ENCODE measurements at places on chromosomes 5 and 9.

DNA sequence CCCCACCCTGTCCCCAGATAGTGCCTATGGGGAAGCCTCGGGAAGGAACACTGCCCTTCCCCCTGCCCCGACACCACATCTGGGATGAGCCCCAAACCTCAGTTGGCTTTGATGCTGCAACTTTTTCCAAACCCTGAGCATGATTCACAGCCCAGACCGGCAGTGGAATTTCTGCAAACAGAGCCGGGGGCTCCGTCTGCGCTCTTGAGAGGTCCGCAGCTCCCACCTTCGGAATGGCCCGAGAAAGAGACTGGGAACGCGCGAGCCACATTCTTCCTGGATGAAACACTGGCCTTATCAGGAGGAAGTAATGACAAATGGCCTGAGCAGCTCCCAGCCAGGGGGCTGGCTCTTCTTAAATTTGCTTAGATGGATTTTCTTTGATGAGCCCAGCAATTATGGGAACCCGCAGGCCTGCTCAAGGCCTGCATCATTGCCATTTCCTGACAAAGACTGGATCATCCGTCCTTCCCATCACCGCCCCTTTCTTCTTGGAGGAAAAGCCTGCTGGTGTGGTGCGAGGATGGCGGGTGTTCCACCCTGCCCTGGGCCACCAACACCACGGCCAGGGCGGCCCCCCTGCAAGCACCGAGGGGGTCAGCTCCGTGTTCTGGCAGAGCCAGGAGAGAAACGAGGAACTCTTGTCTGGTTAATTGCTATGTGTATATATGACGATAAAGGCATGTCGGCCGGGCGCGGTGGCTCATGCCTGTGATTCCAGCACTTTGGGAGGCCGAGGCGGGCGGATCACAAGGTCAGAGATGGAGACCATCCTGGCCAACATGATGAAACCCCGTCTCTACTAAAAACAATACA, 38.8 kb upstream of the COL5A1 start:
- H3K36me3 ChIP-seq: no peaks in the 10 kb centered on the region
- H3K27me3 ChIP-seq: no peaks in the 10 kb centered on the region
- no peak for DNase-seq
- H3K4me1 ChIP-seq: no peaks in the 10 kb centered on the region
- H3K27ac ChIP-seq: no peak overlapping the region

GRCh38 chr9:89993678-89994630, 389.1 kb downstream of the GADD45G start:
- peak; percentile 39 for DNase-seq
- no peaks in the 10 kb centered on the region for H3K36me3 ChIP-seq
- no peak overlapping the region for H3K4me3 ChIP-seq
- H3K27ac ChIP-seq: no peak overlapping the region
- no peaks in the 10 kb centered on the region for H3K27me3 ChIP-seq

- no peak overlapping the region for H3K4me3 ChIP-seq
- no peaks in the 10 kb centered on the region for H3K4me1 ChIP-seq
- H3K27ac ChIP-seq: no peak overlapping the region
- no peaks in the 10 kb centered on the region for H3K36me3 ChIP-seq
- H3K27me3 ChIP-seq: no peaks in the 10 kb centered on the region
Measured at GRCh38 chr9:3586066-3586465, 60.3 kb upstream of the RFX3 start.

DNA sequence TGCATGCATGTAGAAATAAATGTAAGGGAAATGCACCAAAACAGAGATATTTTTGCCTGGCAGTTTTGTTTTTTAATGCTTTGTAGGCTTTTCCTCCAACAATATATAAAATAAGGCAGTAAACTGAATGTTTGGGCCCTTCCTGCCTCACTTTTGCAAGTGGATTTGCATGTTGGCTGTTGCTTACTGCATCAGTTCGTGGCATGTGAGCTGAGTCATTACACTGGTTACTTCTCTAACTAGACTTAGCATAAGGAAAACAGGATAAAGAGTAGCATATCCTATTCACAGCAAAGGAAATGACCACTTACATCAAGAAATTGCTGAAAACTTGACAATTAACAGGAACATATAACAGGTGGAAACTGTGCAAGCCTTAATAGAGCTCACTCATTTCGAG, 113.4 kb downstream of the TLE1 start:
- no peak for DNase-seq
- no peak overlapping the region for H3K27ac ChIP-seq
- H3K27me3 ChIP-seq: no peaks in the 10 kb centered on the region
- no peak overlapping the region for H3K4me3 ChIP-seq
- no peaks in the 10 kb centered on the region for H3K36me3 ChIP-seq

GRCh38 chr5:176736931-176737745, 73.2 kb upstream of the UNC5A start:
- no peak overlapping the region for H3K4me3 ChIP-seq
- no peak overlapping the region for H3K27ac ChIP-seq
- DNase-seq: no peak
- H3K4me1 ChIP-seq: peaks cover 4% of the 10 kb centered on the region

DNA sequence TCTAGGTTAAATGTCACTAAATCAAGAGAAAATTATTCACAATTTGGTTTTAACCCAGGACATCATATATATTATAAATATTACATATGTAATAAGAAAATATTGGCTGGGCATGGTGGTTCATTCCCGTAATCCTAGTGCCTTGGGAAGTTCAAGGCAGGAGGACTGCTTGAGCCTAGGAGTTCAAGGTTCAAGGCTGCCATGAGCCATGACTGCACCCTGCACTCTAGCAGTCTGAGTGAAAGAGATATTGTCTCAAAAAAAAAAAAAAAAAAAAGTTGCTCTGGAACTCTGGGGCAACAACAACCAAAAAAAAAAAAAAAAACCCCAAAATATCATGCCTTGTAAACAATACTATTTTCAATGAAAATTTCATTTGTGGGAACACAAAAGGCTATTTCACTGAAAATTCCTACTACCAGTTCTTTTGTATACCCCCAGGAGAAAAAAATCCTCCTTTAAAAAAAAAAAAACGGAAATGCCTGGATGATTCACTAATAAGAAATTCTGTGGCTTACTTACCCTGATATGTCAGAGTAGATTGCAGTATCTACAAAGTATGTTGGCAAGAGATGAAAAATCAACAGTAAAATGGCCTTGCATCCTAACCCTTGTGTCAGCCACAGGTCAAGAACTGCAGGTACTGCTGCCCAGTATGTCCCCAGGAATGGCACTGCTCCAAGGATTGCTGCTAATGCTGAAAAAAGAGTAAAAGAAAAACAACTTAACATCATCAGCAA, 22.6 kb upstream of the CTNNAL1 start:
- H3K36me3 ChIP-seq: peaks cover 68% of the 10 kb centered on the region
- no peak overlapping the region for H3K27ac ChIP-seq
- no peak overlapping the region for H3K4me3 ChIP-seq

GRCh38 chr9:120676767-120677402, 37.4 kb downstream of the MEGF9 start:
- H3K27me3 ChIP-seq: no peaks in the 10 kb centered on the region
- H3K36me3 ChIP-seq: peaks cover 2% of the 10 kb centered on the region
- H3K27ac ChIP-seq: no peak overlapping the region

DNA sequence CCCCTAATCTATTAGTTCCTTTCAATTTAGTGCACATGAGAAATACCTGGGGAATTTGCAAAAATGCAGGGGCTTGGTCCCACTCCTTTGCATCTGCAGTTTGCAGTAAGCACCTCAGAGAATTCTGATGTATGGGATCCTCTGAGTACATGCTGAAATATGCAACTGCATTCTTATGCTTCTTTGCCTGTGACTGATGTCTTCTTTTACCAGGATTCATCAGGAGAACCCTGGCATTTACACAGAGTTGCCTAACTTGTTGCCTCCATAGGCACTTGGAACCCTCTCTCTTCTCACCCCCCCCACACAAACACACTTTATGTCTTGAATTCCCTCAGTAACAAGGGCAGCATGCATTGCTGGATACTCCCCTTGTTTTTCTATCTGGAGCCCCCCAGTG, 173.1 kb downstream of the KDM4C start:
- no peak overlapping the region for H3K27ac ChIP-seq
- no peaks in the 10 kb centered on the region for H3K27me3 ChIP-seq
- DNase-seq: no peak
- H3K4me1 ChIP-seq: no peaks in the 10 kb centered on the region
- peaks cover 3% of the 10 kb centered on the region for H3K36me3 ChIP-seq
- H3K4me3 ChIP-seq: no peak overlapping the region

GRCh38 chr9:104482921-104483570, 21.0 kb upstream of the OR13F1 start:
- no peak for DNase-seq
- no peak overlapping the region for H3K4me3 ChIP-seq
- no peaks in the 10 kb centered on the region for H3K27me3 ChIP-seq
- no peaks in the 10 kb centered on the region for H3K36me3 ChIP-seq
- no peaks in the 10 kb centered on the region for H3K4me1 ChIP-seq

DNA sequence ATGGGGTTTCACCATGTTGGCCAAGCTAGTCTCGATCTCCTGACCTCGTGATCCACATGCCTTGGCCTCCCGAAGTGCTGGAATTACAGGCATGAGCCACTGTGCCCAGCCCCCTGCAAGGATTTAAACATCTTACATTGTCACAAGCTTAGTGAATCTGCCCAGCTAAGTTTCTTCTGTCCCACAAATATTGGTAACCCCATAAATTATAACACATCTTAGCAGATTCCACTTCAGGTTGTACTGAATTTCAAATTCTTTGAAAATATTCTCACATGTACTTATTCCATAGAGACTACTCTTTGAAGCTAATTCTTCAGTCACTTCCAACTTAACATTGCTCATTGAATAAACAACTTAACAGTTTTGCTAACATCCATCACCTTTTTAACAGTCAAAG, 13.4 kb upstream of the AFF4 start:
- H3K27ac ChIP-seq: no peak overlapping the region
- no peak for DNase-seq
- H3K36me3 ChIP-seq: no peaks in the 10 kb centered on the region
- H3K4me1 ChIP-seq: no peaks in the 10 kb centered on the region
- H3K4me3 ChIP-seq: no peak overlapping the region

GRCh38 chr9:32426278-32426939, 42.0 kb downstream of the ACO1 start:
- DNase-seq: no peak
- no peak overlapping the region for H3K4me3 ChIP-seq
- peaks cover 22% of the 10 kb centered on the region for H3K36me3 ChIP-seq
- no peak overlapping the region for H3K27ac ChIP-seq
- H3K4me1 ChIP-seq: no peaks in the 10 kb centered on the region
- no peaks in the 10 kb centered on the region for H3K27me3 ChIP-seq

- no peaks in the 10 kb centered on the region for H3K36me3 ChIP-seq
- H3K4me1 ChIP-seq: peaks cover 7% of the 10 kb centered on the region
- H3K27ac ChIP-seq: no peak overlapping the region
- H3K27me3 ChIP-seq: no peaks in the 10 kb centered on the region
Measured at GRCh38 chr5:140607031-140607430, 25.9 kb downstream of the CD14 start.

DNA sequence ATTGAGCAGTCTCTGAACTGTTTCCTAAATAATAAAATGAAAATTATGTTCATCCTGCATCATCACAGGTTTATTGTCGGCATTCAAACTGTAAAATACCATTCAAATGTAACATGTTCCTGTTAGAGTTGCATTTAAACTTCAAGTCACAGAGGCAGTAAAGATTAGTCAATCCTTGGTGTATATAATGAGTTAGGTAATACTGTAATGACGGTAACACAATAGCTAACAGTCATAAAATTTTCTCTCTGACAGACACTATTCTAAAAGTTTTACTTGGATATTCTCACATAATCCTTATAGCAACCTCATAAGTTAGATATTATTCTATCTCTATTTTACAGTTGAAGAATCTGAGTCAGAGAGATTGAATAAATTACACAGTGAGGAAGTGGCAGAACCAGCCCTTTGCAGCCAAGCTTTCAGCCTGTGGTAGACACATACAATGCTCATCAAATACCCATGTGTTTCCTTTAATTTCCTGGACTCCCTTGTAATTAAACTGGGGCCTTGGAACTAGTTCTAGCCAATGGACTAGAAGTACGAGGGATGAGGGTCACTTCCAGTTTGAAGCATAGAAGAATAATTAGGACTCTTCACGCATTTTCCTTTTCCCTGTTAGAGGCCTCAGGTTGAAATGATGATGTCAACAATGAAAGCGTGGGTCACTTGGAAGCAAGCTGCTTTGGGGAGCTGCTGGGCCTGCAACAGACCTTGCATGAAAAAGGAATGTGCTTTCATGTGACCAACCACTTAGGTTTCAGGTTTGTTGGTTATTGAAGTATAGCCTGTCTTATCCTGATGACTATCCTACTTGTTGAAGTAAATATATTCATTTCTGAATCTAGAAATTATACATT, 12.3 kb upstream of the CAST start:
- no peaks in the 10 kb centered on the region for H3K27me3 ChIP-seq
- H3K27ac ChIP-seq: no peak overlapping the region
- DNase-seq: no peak
- no peaks in the 10 kb centered on the region for H3K4me1 ChIP-seq

DNA sequence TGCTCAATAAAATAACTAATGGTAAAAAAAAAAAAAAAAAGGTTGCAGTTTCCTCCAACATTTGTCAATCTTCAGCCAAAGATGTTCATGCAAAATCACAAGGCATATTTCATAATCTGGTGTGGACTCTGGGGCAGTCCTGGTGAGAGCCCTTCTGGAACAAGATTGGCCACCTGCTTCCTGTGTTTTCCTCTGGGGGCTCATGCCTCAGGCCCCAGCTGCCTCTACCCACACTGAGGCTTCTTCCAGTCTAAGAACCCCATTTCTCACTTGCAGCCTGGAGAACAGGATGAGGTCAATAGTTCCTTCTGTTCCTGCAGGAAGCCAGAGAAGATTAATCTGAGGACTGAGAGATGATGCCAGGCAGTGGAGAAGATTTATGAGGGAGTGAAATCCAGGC, 492.6 kb upstream of the BRINP1 start:
- DNase-seq: no peak
- H3K4me1 ChIP-seq: no peaks in the 10 kb centered on the region
- H3K27me3 ChIP-seq: peaks cover 3% of the 10 kb centered on the region

DNA sequence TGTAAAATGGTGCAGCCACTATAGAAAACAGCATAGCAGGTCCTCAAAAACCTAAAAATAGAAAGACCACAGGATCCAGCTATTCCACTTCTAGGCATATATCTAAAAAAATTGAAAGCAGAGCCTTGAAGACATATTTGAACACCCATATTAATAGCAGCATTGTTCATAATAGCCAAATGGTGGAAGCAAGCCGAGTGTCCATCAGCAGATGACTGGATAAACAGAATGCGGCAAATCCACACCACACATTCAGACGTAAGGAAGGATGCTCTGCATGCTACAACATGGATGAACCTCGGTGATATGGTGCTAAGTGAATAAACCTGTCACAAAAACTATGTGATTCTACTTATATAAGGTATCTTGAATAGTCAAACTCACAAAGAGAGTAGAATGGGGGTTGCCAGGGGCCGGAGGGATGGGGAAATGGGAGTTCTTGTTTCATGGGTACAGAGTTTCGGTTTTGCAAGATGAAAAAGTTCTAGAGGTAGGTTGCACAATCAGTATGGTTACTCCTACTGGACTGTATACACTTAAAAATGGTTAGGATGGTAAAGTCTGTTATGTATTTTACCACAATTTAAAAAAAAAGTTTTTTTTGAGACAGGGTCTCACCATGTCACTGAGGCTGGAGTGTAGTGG, 17.1 kb upstream of the HSD17B3 start:
- no peak overlapping the region for H3K4me3 ChIP-seq
- no peaks in the 10 kb centered on the region for H3K4me1 ChIP-seq
- H3K27me3 ChIP-seq: no peaks in the 10 kb centered on the region
- H3K27ac ChIP-seq: no peak overlapping the region
- no peak for DNase-seq
- peaks cover 3% of the 10 kb centered on the region for H3K36me3 ChIP-seq

Data from CD4-positive, alpha-beta T cell (primary cell).